Left ventricle myocardium inferior (tissue), 1 donor: ENCODE measurements at places on chromosomes 6 and 20. TPM values are rescaled to one million over a fixed set of nuclear protein-coding genes. Genes with fewer than 3 reads are reported as not detected.

- no peak for DNase-seq
Observed at GRCh38 chr6:83057705-83058321, 7.8 kb downstream of the UBE3D start.

GRCh38 chr20:57654363-57654997, 34.3 kb upstream of the ZBP1 start:
- DNase-seq = no peak

GRCh38 chr20:59144179-59144830, 19.3 kb upstream of the ZNF831 start:
- DNase-seq = no peak

DNA sequence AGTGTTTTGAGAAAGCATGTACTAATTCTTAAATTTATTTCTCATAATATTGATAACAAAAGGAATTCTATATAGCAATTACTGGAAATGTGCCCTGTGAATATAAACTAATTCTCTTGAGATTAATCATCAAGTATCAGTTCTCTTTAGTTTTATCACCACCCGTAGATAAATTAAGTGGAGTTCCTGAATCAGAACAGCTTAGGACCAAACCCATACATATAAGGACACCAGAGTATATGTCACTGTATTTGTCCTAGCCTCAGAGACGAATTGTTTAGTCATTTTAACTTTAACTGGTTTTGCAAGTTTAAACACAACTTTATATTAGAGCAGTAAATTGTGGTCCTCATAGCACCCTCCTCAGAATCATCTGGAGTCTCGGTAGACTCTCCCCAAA, 572.0 kb downstream of the UTRN start:
- no peak for DNase-seq

GRCh38 chr20:37999526-38000263, 33.6 kb downstream of the TTI1 start:
- DNase-seq = no peak

GRCh38 chr6:14933183-14933544, 312.7 kb upstream of the JARID2 start:
- DNase-seq = no peak

HSPA12B gene
- total RNA-seq = 12.5 TPM

GRCh38 chr6:154474648-154475428, 35.6 kb downstream of the CNKSR3 start:
- no peak for DNase-seq

GRCh38 chr6:22471132-22471690, 98.2 kb upstream of the HDGFL1 start:
- DNase-seq = peak; percentile 42

ISM1 gene
- total RNA-seq = 1.3 TPM

C20orf202 gene
- 0.41 TPM for total RNA-seq

DNA sequence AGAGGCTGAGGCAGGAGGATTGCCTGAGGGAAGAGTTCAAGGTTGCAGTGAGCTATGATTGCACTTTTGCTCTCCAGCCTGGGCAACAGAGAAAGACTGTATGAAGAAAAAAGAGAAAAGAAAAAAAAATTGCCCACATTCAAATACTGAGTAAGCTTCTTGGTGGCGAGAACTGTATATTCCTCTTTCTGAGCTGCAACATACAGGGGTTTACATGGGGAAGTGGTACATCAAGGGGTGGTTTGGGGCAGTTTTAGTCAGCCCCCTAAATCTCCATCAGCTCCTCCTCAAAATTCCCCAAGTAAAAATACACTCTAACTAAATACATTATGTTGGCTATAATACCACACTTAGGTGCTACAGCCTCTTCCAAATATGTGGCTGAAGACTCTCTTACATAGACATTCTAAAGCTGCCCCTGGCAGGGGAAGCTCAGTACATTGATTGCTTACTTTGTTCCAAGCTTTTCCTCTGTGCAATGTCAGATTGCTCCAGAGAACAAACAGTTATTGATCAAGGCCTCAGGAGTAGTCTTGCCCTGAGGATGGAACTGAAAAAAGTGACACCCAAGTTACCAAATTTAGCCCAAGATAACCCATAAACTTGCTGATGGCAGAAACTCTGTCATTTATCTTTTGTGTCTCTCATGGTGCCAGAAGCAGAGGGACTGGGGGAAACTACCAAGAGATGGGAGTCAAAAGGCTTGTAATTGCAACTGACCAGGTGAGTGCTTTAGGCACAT, 107.4 kb upstream of the RIPOR2 start:
- no peak for DNase-seq

TRIM40 gene
- not detected for total RNA-seq

GRCh38 chr6:122548281-122548680, 61.9 kb upstream of the PKIB start:
- DNase-seq = no peak

DNA sequence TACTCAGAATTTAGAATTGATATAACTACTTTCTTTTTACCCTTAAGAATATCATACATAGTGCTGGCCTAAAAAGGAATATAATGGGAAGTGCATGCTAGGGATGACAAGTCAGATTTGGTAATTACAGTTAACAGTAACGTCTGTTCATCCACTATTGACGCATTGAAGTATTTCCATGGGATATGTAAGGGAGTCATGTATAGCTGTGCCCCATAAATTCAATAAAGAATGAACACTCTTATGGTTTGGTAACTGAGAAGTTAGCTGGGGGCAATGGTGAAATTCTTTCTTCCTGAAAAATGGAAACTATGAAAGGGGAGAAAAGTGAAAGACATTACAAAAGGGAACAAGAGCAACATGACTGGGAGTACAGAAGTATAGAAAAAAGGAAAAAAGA, 2.6 kb upstream of the COL19A1 start:
- no peak for DNase-seq

- DNase-seq = peak; percentile 89
Observed at GRCh38 chr20:50460608-50461267, 49.4 kb upstream of the PTPN1 start.

GRCh38 chr6:88376768-88377387, 210.7 kb upstream of the CNR1 start:
- no peak for DNase-seq

DNA sequence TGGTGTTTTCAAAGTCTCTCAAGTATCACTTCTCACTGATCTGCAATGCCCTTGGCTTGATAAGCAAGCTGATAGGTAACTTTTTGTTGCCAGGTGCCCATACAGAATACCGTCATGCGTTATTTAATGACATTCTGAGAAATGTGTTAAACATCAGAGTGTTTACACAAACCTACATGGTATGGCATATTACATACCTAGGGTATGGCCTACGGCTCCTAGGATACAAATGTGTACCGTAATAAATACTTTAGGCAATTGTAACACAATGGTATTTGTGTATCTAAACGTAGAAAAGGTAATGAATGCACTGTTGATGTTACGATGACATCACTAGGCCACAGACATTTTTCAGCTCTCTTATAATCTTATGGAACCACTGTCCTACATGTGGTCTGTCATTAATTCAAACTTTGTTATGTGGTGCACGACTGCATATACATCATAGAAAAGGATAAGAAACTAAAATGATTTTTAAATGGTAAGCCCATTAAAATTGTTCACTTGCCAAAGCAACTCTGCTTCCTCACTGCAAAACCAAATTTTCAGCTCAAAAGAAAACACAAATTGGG, 35.7 kb downstream of the CSNK2A1 start:
- no peak for DNase-seq

- no peak for DNase-seq
Observed at GRCh38 chr6:129536271-129536670, 173.7 kb downstream of the ARHGAP18 start.

OR2J2 gene
- total RNA-seq = not detected

GRCh38 chr6:146961831-146962230, 242.4 kb upstream of the STXBP5 start:
- no peak for DNase-seq

DNA sequence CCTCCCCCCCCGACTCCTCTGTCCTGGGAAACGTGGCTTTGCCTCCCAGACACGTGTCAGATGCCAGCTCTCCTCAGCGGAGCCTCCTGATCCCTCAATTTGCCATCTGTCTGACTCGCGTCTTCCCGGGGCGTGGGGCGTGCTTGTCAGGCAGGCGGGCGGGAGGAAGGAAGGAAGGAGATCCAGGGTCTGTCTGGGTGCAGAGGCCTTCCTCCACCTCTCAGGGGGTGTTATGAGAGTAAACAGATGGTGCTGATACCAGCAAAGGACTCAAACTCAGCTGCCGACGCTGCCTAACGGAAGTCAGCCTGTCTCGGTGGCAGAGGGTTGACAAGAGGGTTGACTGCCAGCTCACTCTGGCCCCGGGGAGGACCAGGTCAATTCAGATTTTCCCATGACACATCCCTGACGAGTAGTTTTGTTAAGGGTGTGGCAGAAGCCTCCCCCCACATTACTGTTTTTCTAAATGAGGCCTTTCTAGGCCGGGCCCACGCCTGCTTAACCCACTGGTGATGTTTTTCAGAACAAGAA, 17.0 kb downstream of the UQCC2 start:
- DNase-seq = no peak

- peak; percentile 68 for DNase-seq
Observed at GRCh38 chr20:46132705-46133120, 14.6 kb downstream of the CD40 start.

DNA sequence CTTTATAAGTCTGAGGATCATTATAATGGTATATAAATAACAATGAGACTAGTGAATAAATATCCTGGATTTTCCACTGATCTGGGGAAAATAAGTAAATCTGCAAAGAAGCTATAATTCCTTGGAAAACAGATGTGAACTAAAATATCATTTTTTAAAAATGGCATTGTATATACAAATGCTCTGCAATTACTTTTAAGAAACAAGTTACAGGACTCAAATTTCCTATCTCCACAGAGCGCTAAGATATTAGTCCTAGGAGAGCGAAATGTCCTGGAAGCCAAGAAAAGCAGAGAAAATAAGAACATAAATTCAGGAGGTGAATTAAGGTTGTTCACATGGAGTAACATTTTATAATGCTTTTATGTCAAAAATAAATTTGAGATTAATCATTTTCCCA, 61.3 kb downstream of the PRKN start:
- DNase-seq = no peak

- DNase-seq = no peak
Observed at GRCh38 chr20:51404297-51405060, 138.0 kb downstream of the NFATC2 start.

SIRPD gene
- not detected for total RNA-seq

BPI gene
- total RNA-seq = not detected

DNA sequence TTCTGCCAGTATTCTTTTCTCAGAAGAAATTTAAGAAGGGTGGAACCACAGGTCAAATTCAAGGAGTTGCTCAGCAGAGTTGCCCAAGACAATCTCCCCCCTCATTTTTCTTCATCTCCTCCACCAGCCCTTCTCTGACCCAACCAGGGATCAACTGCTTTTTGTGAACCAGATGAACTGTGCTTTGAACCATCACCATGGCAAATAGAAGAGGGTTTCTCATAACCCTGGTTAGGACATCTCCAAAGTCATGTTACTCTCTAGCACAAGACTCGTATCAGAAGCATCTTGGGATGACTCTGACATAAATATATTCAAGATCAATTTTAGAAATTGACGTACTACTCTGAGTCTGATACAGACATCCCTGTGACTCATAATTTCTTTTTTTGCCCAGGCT, 130.7 kb downstream of the ALDH8A1 start:
- no peak for DNase-seq

GRCh38 chr6:157967486-157967885, 14.2 kb upstream of the SYNJ2 start:
- no peak for DNase-seq

GRCh38 chr6:134201716-134202115, 116.2 kb downstream of the SGK1 start:
- no peak for DNase-seq

- no peak for DNase-seq
Observed at GRCh38 chr20:18190338-18191233, 52.9 kb downstream of the KAT14 start.

NFATC2 gene
- total RNA-seq = 4.2 TPM

ZBP1 gene
- not detected for total RNA-seq

DNA sequence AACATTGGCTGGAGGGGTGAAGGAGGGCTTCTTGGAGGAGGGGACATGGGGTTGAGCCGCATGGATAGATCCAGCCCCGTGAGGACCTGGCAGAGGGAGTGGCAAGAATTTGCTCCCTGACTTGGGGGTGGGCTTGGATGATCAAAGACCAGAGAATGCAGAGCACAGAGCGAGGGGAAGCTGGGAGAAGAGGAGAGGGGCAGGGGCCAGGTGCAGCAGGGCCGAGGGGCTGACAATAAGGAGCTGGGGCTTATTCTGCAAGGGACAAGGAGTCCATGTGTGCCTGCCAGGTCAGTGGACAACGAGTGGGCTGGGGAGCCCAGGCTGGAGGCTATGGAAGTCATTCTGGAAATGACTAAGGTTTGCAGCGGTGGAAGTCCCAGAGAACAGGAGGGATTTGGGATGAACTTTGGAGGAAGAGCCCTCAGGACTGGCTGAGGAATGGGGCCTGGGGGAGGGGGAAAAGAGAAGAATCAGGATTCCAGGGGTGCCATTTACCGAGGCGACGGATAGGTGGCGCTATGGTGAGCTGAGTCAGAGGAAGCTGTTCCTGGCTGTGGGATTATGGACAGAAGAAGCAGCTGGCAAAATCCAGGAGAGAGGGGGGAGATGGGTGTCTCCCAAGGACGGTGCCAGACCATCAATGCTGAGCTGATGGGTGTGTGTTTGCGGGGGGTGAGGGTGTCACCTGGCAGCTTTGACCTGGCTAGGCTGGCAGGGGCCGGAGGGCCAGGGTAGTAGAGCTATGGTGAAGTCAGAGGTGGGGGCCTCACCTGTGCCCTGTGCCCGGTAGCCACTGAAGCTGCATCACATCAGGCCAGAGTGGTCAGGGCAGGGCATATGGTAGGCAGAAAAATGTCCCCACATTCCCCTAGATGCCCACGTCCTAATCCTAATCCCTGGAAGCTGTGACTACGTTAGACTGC, 7.8 kb downstream of the KCNG1 start:
- no peak for DNase-seq

DNA sequence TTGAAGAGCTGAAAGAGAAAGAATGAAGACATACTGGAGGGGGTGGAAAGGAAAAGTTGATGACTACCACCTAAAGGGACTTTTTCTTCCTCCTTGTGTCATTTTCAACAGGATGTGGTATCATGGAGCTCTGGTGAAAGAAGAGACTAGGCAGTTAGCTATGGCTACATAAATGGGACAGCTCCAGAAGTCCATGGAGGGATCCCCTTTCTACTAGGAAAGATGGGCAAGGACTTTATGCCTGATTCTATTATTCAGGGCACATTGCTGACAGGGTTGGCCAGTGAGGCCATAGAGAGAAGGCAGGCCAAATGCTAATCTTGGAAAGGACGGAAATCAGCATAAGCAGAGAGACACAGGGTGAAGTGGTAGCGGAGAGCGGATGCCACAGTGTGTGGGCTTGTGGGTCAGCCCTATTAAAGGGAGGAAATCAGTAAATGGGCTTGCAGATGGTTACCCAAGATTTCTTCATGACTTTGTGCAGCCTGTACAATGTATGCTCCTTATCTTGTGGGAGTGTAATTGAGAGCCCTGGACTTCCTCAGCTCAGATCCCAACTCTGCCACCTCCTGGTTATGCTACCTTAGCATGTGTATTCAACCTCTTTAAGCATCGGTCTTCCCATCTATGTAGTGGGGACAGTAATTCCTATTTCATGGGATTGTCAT, 77.4 kb upstream of the TMEM170B start:
- no peak for DNase-seq

PHF1 gene
- 52.2 TPM for total RNA-seq

PFDN4 gene
- total RNA-seq = 23.4 TPM

- DNase-seq = no peak
Observed at GRCh38 chr6:163897030-163897429, 482.5 kb downstream of the QKI start.
